ENCODE measurements at places on chromosomes 7 and 10. TPM values are rescaled to one million over a fixed set of nuclear protein-coding genes. Genes with fewer than 3 reads are reported as not detected.

DNA sequence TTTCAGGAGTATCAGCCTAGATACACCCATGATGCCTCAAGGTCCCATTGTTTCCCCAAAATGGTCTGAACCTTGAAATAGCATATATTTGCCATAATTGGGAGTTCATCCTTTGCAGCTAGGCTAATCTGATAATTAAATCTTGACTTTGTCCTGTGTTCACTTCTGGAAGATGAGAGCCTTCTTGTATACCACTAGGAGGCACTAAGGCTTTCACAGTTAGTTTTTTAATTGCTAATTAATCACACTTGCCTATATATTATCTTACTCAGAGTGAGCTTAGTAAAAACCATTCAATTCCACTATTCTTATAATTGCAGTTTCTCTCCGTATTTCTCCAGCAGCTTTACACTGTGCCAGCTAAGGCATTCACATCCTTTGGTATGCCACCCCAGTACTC is 48.7 kb upstream of the MAGI2 start:
- H3K36me3 ChIP-seq = no peaks in the 10 kb centered on the region
- DNase-seq = no peak
- no peaks in the 10 kb centered on the region for H3K27me3 ChIP-seq

DNA sequence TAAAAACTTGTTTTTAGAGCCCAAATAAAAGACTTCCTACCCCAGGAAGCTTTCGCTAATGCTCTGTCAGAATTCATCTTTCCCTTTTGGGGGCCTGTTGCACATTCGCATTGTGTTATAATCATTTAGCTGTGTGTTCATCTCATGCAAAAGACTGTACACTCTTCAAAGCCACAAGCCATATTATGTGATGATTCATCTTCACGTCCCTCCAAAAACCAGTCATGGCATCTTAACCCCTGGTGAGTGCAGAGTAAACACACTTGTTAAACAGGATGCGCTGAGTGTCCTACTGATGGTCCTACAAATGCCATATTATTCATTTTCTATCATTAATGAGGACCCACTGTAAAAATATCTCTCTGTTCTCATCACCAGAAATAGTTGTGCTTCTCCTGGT is 235.4 kb downstream of the KIAA1217 start:
- DNase-seq = no peak
- peaks cover 11% of the 10 kb centered on the region for H3K4me1 ChIP-seq
- H3K36me3 ChIP-seq = no peaks in the 10 kb centered on the region
- no peak overlapping the region for H3K4me3 ChIP-seq

GRCh38 chr7:142185801-142186200 is 72.1 kb downstream of the PRSS58 start:
- H3K4me3 ChIP-seq = no peak overlapping the region
- no peaks in the 10 kb centered on the region for H3K27me3 ChIP-seq
- no peak for DNase-seq
- no peak overlapping the region for H3K27ac ChIP-seq

Gene ADRA2A
- not detected for total RNA-seq

DNA sequence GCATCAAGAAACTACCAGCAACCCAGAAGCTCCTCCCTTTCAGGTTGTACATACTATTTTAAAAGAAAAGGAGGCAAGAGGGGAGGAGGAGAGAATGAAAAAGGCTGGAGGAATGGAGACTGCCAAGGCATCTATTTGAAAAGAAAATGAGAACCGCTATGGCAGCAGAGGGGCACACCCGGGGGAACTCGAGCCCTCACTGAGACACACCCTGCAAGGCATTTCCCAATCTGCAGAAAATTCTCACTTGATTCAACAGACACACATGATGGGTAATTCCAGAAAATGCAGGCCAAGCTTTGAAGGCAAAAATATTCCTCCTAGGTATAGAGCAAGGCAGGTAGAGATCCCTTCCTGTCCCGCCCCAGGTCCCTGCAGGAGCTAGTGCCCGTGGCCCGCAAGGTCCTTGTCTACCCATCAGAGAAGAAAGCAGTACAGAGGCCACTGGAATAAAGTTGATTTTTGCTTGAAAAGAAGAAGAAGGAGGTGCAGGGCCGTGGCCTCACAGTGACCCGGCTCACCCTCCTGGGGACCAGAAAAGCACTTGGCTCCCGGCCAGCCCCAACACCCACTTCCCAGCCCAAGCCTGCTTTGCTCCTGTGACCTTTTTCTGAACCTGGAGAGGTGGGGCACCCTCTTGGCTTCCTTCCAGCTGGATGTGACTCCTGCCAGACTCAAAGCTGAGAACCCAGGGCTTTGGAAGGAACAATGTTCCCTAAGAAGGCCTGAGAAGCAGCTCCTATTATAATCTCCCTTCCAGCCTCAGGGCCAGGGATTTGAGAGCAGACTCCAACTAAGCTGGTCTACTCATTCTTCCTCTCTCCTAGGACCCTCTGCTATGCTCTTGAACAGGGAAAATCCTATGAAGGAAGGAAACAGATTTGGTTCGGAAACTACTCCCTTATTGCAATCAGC is 6.2 kb upstream of the PIK3CG start:
- no peak overlapping the region for H3K4me3 ChIP-seq
- H3K27me3 ChIP-seq = no peaks in the 10 kb centered on the region
- H3K36me3 ChIP-seq = no peaks in the 10 kb centered on the region
- H3K27ac ChIP-seq = no peak overlapping the region
- peak; percentile 85 for DNase-seq

GRCh38 chr10:84159076-84159685 is 14.4 kb upstream of the GPR15LG start:
- DNase-seq = no peak
- no peak overlapping the region for H3K4me3 ChIP-seq
- H3K36me3 ChIP-seq = peaks cover 14% of the 10 kb centered on the region
- H3K27me3 ChIP-seq = peaks cover 31% of the 10 kb centered on the region
- no peak overlapping the region for H3K27ac ChIP-seq
- no peaks in the 10 kb centered on the region for H3K4me1 ChIP-seq

Data from stomach (tissue), 19 donors.